ENCODE measurements at places on chromosomes 3 and 15. TPM values are rescaled to one million over a fixed set of nuclear protein-coding genes. Genes with fewer than 3 reads are reported as not detected.

DNA sequence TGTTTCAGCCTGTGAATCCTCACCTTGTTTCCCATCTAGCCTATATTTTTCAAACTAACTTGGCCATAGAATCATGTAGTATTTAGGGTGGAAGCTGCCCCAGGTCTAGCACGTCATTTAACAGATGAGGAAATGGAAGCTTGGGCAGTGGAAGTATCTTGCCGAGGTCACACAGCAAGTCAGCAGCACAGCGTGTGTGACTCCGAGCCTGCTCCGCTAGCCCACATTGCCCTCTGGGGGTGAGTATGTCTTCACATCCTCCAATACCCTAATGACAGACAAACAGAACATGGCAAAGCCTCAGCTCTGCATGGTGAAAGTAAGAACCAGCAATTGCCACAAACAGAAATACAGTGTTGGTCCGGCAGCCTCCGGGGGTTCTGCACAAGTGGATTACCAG, 2.2 kb upstream of the CCR5 start:
- DNase-seq = no peak

GRCh38 chr3:4529876-4530588, 36.9 kb downstream of the ITPR1 start:
- DNase-seq = no peak

DNA sequence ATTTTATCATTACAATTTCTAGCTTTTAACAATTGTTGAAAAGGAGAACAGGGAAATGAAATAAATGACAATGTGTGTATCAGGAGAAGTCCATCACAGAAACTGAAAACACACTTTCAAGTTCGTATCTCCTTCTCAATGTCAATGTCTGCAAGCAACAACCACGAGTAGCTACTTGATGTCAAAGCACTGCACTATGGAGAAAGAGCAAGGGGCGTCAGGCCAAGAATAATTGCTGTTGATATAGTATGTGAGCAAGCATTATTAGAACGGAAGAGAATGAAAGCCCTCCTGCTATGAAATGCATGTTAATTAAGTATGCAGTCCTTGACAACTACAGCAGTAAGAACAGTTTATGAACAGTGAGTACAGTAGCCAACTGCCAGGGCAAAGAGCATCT, 1250.1 kb downstream of the ZPLD1 start:
- no peak for DNase-seq

SPATA12 gene
- total RNA-seq = not detected

GRCh38 chr15:68337826-68338225, 60.3 kb downstream of the FEM1B start:
- no peak for DNase-seq

DNA sequence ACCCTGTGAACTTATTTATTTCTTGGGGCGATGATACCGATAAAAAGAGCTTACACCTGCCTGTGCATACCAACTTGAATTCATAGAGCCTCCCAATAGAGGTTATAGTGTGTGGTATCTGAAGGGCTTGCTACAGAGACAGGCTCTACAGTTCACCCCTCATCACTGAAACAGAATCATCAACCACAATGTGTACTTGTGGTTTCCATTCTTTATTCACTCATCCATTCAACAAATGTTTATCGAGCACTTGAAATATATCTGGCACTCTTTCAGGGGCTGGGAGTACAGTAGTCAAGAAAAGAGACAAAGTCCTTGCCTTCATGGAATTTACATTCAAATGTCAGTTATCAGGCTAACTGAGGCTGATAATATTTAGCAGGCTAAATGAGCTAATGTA, 134.4 kb upstream of the SKOR1 start:
- no peak for DNase-seq

CNTN4 gene
- not detected for total RNA-seq

TRIM42 gene
- total RNA-seq = not detected

FEZF2 gene
- total RNA-seq = not detected

GRCh38 chr3:12405432-12406272, 78.6 kb upstream of the TSEN2 start:
- DNase-seq = no peak

UPK1B gene
- total RNA-seq = not detected

GRCh38 chr3:106691476-106691875, 685.8 kb upstream of the CCDC54 start:
- DNase-seq = no peak

DNASE1L3 gene
- not detected for total RNA-seq

GRCh38 chr3:166471074-166471767, 634.0 kb upstream of the BCHE start:
- peak; percentile 8 for DNase-seq

CPNE4 gene
- not detected for total RNA-seq

GRCh38 chr3:13045904-13046568, 27.2 kb downstream of the IQSEC1 start:
- DNase-seq = peak; percentile 90

DNA sequence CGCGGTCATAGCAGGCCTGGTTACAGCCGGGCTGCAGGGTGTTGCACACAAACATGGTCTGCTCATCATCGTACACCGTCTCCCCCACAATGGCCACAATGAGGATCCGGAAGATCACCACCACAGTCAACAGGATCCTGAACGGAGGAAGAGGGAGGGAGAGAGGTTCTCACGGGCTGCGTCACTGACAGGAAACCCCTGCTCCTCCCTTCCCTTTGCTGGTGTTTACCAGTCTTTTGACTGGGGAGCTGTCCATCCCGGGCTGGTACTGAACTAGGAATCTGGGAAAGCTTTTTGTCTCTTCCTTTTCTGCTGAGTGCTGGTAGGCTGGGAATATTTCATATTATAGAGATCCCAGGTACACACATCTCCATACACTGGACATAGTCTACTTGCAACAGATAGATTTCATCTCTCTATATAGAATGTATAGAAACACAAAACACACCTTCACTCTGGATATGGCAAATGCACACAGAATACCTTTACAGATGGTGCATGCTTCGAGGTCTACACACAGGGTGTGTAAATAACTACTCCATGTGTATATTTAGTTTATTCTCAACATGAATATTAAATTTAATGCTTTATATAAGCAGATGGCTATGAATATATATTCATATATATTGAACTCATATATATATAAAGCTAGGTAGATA, 1.4 kb downstream of the GJD2 start:
- DNase-seq = no peak

NEK10 gene
- 2.9 TPM for total RNA-seq

GRCh38 chr15:71648095-71648494, 162.3 kb upstream of the NR2E3 start:
- no peak for DNase-seq

- no peak for DNase-seq
Measured at GRCh38 chr3:64766440-64766839, 78.6 kb upstream of the ADAMTS9 start.

RTP1 gene
- total RNA-seq = not detected

PROS1 gene
- total RNA-seq = 13.7 TPM

DNA sequence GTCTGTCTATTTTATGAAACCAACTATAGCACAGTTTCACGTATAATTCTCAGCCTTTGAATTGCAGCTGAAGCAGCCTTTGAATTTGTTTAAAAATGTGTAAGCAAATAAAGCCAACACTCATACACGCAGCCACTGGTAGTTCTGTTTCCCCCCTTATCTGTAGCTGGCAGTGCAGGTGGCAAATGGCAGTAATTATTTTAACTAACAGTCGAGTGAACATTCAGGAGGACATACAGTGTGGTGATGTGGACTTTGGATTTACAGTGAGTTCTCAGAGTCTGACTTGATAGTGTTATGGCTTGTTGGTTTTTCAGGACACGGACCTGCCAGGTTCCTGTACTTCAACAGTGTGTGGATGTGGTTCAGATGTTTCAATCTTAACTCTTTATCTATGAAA, 64.0 kb upstream of the SKOR1 start:
- peak; percentile 27 for DNase-seq

EIF5A2 gene
- total RNA-seq = 9.0 TPM

GRCh38 chr3:130857336-130858026, 36.4 kb upstream of the ATP2C1 start:
- DNase-seq = no peak

DNA sequence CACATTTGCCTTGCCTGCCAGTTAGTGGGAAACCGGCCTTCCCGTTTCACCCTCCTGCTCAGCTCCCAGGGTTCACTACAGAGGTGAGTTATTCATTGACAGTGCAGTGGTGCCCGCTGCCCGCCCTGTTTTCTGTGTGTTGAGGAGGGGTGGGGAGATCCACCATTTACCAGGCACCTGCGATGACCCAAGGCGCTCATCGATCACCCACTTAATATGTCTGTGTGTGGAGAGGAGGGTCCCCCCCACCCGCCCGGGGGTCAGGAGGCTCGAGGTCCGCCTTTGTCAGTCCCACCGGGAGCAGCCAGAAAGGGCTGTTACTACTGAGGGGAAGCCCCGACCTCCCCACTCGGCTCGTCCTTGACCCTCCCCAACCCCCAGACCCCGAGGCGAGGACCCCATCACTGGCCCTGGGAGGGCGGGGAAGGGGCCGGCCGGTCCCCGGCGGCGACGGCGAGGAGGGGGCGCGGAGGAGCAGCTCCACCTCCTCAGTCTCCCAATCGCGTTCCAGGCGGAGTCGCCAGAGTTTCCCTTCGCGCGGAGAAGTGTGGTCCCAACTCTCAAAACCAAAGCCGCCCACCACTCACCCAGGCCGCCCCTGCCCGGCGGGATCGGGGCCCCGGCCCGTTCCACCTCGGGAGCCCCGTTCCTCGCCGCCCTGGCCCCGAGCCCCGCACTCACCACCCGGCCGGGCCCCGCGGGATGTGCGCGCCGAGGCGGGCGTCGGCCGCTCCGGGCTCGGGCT, 1.1 kb downstream of the PLXNB1 start:
- DNase-seq = peak; percentile 40

RETNLB gene
- not detected for total RNA-seq

POPDC2 gene
- total RNA-seq = 0.06 TPM

DNA sequence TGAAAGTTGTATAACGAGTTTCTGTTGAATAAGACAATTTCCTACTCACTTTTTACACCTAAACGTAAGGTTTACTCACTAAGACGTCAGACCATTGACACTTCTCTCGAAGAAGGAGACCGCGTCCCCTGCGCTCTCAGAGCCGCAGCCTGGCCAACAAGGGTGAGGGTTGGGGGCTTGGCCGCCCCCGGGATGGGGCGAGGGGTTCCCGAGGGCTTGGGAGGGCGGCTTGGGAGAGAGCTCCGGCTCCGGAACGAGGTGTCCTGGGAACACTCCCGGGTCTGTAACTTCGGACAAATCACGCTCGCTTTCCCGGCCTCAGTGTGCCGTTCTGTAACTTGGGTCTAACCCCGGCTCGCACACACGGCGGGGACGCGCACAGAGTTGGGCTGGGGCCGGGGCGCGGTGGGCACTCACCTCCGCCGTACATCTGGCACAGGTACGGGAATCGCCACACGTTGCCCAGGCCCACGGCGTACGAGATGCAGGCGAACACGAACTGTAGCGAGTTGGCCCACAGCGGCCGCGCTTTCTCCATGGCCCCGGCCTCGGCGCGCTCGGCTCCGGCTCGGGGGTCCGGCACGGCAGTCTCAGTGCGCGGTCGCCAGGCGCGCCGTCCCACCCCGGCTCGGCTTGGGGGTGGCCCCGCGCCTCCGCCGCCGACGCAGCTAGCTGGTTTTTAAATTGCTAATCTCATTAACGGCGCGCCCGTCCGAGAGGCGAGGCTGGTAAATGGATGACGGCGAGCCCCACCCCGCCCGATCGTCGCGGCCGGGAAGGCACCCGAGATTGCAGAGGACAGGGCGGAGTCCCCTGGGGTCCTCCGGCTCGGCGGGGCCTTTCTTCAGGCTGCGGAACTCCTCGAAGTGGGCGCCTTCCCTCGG, at the start of gene SLC6A20:
Gene SLC6A20, minus strand, starts transcription at position 655 of the 884 bp plus-strand sequence. Its CDS starts 117 bp downstream, at position 538.
- no peak for DNase-seq

DNA sequence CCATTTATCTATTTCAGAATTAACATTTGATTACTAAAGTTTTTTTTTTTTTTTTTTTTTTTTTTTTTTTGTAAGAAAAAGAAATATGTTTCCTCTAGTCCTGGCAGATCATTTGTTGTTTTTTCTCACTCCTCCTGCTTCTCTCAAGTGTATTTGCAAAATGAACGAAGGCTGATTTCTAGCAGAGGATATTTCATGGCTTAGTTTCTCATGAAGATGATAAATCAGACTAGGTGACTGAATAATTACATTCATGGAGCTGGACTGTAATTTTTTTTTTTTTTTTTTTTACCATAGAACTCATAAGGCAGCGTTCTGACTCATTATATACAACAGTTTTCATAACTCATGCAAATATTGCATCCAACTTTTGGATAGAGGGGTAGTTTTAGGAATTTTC, 332.5 kb upstream of the SEMA6D start:
- no peak for DNase-seq

- DNase-seq = no peak
Measured at GRCh38 chr3:170999737-171000242, 26.7 kb downstream of the SLC2A2 start.

DNA sequence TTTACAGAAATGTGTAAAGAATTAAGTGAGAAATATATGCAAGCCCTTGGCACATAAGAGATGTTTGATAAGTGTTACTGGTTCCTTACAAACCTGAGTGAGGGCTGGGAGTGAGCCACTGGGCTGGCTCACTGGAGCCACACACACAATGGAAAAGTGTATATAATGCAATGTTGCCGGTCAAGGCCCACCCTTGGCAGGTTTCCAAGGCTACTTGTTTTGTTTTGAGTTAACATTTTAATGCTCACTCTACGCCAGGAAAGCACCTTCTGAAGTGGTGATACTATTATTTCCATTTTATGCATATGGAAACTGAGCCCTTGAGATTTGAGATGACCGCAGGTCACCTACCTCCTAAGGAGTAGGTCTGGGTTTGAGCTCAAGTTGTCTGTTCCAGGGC, 71.8 kb upstream of the FHIT start:
- no peak for DNase-seq

P3H2 gene
- 56.7 TPM for total RNA-seq

DNA sequence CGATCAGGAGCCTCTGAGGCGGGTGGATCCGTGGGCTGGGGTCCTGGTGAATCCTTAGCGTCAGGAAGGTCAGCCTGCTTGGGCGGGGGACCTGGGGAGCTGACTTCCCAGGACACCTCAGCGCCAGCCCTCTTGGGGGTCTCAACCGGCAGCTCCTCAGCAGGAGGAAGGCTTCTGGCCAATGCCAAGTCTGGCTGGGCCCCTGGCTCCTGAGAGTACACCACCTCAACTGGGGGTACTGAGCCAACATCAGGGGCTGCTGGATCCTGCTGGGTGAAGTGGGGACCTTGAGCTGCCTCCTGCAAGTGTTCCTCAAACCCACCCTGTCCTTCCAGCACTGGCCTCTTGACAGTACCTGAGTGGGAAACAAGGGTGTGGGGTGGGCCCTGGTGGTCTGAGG, 3.1 kb downstream of the PRRT3 start:
- DNase-seq = no peak

- DNase-seq = no peak
Measured at GRCh38 chr3:123832692-123833397, 51.3 kb downstream of the MYLK start.

HLTF gene
- total RNA-seq = 81.1 TPM

- peak; percentile 35 for DNase-seq
Measured at GRCh38 chr15:67433495-67434099, 87.3 kb upstream of the C15orf61 start.

Data from G401 (cell line).